Aorta (tissue), 5 donors: ENCODE measurements at places on chromosomes 7 and 10. TPM values are rescaled to one million over a fixed set of nuclear protein-coding genes. Genes with fewer than 3 reads are reported as not detected.
A peak's percentile ranks its signal among the peaks of the same experiment; 100 is the strongest.

GRCh38 chr10:18497806-18498369, 153.5 kb downstream of the NSUN6 start:
- DNase-seq, result no peak

ITGB8 gene
- total RNA-seq, result 12.0 TPM

DNA sequence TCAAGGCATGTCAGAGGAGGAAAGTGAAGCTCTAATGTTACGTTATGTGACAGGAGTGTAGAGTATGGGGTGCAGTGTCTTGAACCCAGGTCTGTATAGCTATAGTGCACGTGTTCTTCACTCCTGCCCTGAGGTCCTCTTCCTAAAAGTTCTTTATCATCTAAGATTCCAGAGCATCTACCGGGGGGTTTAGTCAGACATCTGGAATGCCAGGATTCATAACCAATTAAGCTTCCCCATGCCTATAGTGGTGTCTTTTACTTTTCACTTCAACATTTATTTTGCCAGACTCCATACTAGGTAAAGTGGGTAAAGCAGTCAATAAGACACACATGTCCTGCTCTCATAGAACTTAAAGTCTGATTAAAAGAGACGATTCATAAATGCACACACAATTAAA, 22.4 kb downstream of the PPP1R3C start:
- DNase-seq, result no peak

GRCh38 chr10:95542330-95542729, 18.8 kb downstream of the SORBS1 start:
- DNase-seq, result no peak

DNA sequence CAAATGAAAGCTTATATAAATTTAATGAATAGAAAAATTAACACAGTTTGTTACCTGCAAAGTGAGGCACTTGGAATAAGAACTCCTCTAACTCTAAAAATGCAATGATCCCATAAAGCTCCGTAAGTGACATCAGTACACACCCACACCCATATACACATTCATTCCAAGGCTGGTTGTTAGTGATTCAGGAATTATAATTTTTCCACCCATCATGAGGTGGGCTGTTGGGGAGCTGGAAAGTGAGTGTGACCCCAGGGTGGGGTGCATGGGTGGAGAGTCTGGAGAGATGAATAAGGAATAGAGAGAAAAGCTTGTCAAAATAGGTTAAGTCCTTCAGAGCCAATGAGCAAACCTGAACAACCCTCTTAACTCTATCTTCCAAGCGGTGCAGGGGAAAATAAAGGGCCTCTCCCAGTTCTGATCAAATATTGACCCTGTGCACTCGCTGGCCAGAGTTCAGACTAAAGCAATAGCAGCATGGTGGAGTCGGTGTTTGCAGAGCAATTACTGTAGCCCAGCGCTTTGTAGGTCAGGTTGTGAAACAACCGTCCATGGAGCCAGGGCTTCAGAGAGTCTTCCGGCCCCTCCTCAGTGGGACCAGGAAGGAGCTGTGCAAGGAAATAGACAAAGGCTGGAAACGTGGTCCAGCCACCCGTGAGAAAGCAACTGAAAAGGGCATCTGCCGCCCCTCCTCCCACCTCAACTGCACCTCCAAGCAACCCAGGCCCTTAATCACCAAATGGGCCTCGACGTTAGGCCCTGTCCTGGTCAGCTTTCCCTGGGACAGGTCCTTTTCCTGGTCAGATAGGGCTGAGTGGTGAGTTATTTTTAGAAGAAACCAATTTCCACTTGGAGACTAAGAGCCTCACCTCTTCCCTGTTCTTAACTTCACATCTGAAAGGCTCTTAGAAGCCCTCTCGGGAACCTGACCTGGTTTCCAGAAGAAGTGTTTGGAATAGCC, 61.2 kb downstream of the SH3PXD2A start:
- DNase-seq, result peak; percentile 41

HOXA1 gene
- 1.6 TPM for total RNA-seq

DNA sequence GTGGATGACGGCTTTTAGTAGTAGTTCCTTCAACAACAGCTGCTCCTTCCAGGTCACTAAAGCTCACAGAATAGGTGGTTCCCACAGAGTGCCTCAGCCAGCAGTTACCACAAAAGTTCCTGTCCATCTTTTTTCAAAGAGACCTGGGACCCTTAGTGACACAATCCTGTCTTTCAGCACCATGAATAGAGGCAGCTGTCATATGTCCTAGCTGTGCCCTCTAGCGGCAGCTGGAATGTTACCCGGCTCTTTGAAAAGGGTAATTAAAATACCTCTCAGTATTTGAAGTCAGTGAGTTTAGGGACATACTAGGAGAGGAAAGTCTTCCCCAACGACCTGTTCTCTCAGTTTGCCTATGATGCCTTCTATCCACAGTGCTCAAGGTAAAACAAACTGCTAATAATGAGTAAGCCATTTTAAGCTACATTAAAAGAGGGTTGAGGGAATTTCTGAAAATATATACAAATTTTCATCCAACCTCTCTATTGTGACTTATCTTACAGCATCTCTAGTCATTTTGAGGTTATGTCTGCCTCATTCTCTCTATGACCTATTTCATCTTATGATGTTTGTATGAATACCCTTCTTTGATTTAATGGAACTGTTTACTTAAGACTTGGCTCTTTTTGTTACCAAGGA, 290.8 kb downstream of the NXPH1 start:
- DNase-seq, result no peak

DNA sequence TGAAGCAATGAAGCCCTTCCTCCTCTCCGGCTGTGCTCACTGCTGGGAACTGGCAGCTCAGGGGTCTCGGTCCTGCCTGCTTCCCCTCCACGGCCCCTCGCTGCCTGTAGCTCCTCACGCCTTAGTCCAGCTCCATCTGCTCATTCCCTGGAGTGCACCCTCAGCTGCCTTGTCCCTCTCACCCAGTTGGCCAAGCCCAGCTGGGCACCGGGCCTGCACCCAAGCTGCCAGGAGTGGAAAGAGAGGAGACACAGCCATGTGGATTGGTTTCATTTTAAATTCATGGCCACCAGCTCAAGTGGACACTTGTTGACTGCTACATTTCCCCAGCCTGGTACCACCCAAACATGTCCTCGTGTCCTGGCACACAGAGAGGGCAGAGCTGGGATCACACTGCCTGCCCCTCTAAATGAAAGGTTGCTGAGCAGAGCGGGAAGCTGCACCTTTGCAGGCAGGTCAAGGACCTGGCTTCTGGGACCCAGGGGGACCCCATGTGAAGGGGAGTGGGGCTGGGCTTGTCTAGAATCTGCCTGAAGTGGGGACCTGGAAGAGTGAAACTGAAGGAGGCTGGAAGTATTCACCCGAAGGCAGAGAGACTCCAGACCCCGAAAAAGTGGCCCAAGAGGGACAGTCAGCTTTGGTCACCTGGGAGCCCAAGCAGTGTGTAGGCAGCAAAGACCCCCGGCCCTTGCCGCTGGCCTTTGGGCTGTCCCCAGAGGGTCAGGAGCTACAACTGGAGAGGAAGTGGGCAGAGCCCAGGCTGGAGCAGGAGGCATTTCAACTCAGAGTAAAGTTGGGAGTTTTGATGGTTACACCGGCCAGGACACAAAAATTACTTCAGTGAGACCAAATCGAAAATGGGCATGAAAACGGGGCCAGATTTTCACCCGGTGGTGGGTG, 15.0 kb upstream of the BNIP3 start:
- no peak for DNase-seq

TNS3 gene
- 117 TPM for total RNA-seq

- DNase-seq, result no peak
Measured at GRCh38 chr10:118662228-118663035, 67.0 kb upstream of the PRLHR start.

OPN4 gene
- total RNA-seq, result 0.36 TPM

GRCh38 chr7:51299391-51300133, 17.0 kb downstream of the COBL start:
- no peak for DNase-seq

GRCh38 chr10:99399664-99400063, 30.8 kb downstream of the GOT1 start:
- no peak for DNase-seq

DNA sequence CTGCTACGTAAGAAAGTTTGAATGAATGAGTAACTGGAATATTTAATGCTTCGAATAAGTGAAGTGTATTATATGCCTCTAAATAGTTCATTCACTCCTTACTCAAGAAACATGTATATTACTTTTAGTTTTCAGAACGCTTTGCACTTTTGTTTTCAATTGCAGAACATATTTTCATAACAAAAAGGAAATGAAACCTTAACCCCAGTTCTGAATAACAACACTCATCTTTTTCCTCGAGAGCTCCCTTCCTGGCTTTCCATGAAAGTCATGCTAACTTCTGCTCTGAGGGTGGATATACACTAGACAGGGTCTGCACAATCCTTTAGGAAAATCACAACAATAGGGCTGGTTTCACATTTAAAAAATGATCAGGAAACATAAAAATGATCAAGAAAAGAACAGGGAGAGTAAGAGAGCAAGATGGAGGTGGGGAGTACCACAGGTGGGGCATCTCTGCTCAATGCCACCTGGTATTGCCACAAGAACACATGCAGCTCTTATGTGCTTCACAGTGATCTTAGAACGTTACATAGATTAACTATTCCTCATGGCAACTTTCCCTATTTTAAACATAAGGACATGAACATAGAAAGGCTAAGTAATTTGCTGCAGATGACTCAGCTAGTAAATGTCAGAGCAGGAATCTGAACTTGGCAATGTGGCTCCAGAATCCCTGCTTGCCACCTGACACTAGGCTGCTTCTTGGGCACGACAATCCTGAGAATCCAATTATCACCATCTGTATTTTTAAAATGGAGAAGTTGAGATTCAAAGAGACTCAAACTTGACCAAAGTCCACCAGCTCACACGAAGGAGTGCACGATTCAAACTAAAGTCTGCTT, 219.5 kb upstream of the AOAH start:
- DNase-seq, result no peak

GRCh38 chr7:5425507-5426225, 2.0 kb upstream of the TNRC18 start:
- peak; percentile 81 for DNase-seq

NUTM2A gene
- 1.0 TPM for total RNA-seq

TACR2 gene
- total RNA-seq, result 0.49 TPM

DNA sequence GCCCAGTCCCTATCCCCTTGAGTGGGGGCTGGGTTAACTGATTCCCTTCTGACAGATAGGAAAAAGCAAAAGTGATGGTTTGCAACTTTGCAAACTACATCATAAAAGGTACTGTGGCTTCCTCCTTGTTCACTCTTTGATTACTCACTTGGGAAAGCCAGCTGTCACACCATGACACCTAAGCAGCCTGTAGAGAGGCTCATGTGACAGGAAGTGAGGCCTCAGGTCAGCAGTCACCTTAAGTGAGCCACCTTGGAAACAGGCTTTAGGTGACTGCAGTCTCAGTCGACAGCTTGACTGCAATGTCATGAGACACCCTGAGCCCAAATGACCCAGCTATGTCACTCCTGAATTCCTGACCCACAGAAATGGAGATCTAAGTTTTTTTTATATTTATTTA, 4.3 kb upstream of the CHCHD2 start:
- no peak for DNase-seq

TRIM74 gene
- total RNA-seq, result 0.69 TPM

DNA sequence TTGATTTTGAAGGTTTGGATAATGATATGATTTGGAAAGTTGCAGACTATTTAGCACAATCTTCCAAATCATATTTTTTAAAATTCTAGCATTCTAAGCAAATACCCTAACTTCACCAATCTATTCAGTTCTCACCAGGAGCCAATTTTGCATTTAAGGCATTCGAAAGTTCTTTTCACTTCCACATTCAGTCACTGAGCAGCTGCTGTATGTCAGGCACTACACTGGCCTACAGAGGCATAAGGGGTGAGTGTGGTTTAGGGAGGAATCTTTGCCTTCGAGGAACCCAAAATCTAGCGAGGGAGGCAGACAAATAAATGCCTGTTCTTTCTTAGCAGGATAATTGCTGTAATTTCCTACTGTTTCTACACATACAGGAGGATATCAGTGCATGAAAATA, 10.7 kb upstream of the UCN3 start:
- no peak for DNase-seq

TCERG1L gene
- not detected for total RNA-seq

DNA sequence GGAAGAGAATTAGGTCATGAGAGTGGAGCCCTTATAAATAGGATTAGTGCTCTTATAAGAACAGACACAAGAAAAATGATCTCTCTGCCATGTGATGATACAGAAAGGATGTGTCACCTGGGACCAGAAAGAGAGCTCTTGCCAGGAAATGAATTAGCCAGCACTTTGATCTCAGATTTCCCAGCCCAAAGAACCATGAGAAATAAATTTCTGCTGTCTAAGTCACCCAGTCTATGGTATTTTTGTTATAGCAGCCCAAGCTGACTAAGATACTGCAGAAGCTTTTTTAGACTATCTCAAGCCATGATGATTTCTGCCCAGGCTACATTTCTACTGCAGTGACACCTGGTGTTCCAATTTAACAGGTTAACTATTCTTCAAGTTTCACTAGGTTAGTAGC, 84.8 kb downstream of the RSU1 start:
- DNase-seq, result no peak

GRCh38 chr10:14056610-14057332, 274.0 kb downstream of the FRMD4A start:
- DNase-seq, result no peak

DNA sequence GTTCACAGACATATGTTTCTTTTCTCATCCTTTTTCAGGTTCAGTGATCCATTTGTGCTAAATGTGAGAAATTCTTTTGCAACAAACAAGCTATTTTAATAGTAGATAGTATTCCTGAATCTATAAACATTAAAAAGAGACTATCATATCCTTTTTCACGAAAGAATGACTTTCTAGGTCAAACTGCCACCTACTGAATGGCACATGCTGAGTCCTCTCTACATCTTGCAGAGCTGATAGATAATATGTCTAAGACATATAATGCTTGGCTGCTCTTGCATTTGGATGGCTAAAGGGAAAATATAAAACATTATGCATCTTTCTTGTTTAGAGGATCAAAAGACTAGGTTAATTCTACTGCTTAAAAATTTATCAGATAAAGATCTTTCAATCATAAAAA, 114.1 kb upstream of the SLC26A5 start:
- no peak for DNase-seq

DNA sequence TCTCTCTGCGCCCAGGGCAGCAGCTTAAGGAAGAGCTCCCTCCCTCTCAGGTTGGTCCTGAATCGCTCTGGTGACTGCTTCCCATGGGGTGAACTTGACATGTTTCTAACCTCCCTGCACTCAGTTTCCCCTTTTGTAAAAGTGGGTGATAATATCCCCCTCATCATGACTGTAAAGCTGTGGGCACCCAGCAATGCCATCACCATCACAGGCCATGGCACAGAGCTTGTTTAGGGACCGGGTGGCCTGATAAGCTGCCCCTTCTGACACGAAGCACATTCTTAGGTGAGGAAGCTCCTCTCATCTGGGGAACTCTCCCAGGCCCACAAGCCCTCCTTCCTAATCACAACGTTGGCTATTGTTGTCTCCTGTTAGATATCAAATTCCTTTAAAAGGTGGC, 972.8 kb upstream of the ZNF722 start:
- DNase-seq, result no peak

- DNase-seq, result no peak
Measured at GRCh38 chr7:148698007-148698396, 701 bp upstream of the CUL1 start.

- no peak for DNase-seq
Measured at GRCh38 chr7:131293018-131293417, 34.7 kb upstream of the MKLN1 start.

GRCh38 chr7:156898938-156899337, 6.0 kb upstream of the LMBR1 start:
- no peak for DNase-seq

GRCh38 chr7:133191787-133192186, 61.1 kb upstream of the EXOC4 start:
- DNase-seq, result no peak

GRCh38 chr7:133690740-133691139, 436.4 kb upstream of the LRGUK start:
- no peak for DNase-seq
